Stimulated activated CD8-positive, alpha-beta memory T cell treated with anti-CD3 and anti-CD28 coated beads, Interleukin-12 subunit alpha, Interleukin-12 subunit beta, amount 100 ng/mL, for 1 hour (primary cell): ENCODE measurements at places on chromosomes 2 and 18.

DNA sequence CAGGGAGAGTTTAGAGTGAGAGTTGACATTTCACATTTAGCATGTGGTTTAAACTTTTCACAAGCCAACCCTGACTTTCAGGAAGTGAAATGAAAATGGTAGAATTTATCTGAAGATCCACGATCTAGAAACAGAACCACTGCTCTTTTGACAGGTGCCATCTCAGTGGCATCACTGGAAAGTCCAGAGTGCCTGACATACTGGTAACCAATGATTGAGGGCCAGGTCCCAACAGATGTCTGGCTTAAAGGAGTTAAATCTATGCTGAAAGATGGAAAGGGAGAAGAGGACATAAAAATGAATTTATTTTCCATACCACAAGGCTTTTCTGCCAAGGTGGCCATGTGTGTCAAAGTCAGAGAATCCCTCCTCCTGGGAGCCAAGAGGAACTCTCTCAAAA is 2.7 kb downstream of the IL36G start:
- DNase-seq: no peak

GRCh38 chr2:57491213-57491612 is 555.4 kb upstream of the VRK2 start:
- no peak for DNase-seq

DNA sequence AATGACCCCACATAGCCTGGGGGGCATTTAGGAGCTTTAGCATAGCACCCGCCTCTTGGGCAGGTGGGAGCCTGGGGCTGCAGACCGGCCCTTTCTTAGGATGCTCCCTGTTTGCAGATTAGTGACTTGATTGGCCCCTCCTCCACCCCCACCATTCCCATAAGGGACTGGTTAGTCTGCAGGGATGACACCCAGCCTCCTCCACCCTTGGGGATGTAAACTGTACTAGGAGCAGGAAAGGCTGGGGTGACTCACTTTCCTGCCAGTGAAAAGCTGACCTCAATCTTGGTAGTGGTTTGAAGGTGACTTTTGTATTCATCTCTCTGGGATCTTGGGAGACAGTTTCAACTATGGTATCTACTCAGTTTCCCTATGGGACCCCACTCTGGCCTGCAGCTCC is 24.2 kb downstream of the CTIF start:
- no peak for DNase-seq

GRCh38 chr2:176128172-176128981 is 1.1 kb upstream of the HOXD8 start:
- no peak for DNase-seq

DNA sequence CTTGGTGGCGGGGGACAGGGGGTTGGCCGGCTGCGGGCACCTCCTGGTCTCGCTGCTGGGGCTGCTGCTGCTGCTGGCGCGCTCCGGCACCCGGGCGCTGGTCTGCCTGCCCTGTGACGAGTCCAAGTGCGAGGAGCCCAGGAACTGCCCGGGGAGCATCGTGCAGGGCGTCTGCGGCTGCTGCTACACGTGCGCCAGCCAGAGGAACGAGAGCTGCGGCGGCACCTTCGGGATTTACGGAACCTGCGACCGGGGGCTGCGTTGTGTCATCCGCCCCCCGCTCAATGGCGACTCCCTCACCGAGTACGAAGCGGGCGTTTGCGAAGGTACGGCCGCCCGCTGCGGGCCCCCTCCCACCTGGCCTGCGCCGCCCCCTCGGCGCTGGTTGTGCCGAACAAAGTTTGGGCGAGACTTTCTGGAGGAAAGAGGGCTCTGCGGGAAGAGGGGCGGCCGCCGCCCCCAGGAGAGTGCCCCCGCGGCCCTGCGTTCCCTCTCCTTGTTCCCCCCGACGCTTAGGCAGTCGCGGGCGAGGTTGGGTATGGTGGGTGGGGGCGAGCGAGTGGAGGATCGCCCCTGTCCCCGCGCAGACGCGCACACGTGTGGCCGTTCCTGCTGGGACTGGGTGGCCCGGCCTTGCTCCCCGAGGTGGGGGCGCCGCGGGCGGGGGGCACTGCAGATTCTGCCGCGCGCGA is 866 bp downstream of the CRIM1 start:
- DNase-seq: no peak

DNA sequence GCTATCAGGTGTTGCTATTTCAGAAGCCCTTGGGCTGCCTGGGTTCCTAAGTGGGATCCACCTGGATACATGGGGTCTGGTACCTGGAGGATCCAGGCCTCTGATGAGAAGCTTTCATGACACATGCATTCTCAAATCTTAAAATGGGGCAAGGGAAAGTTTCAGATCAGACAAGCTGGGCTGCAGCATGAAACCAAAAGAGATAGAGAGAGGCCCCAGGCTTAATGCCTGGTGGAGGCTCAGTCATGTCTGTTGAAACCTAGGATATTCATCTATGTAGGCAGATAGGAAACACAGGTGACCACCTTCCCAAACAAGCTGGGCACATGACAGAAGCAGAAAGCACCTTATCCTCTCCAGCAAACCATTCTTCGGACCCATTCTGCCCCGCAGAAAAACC is 18.8 kb upstream of the PLB1 start:
- DNase-seq: no peak

DNA sequence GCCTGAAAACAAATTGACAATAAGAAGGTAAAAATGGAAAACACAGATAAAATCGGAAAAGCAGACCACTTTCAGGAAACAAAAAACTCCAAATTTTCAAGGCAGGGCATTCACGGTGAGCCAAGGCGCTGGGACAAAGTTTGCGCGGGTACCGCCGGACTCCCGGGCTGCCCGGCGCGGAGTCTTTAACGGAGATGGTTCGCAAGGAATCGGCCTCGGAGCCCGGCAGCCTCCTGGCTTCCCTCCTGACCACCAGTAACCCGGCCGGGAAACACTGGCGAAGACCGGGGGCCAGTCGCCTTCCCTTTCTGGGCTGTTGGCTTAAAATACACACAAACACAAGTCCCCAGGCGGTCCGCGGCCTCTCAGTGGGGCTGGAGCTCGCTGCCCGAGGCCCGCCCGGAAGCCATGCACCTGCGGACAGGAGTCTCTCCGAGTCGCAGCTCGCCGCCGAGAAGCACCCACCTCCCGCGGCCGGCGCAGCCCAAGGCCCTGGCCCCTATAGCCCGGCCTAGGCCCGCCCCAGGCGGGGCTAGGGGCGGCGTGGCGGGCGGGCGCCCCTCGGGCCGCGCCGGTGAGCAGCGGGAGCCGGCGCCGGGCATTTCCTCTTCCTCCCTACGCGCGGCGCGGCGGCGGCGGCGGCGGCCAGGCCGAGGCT is 622 bp upstream of the KCMF1 start:
- peak; percentile 18 for DNase-seq

GRCh38 chr2:85534099-85534498 is 4.9 kb upstream of the MAT2A start:
- DNase-seq: no peak

DNA sequence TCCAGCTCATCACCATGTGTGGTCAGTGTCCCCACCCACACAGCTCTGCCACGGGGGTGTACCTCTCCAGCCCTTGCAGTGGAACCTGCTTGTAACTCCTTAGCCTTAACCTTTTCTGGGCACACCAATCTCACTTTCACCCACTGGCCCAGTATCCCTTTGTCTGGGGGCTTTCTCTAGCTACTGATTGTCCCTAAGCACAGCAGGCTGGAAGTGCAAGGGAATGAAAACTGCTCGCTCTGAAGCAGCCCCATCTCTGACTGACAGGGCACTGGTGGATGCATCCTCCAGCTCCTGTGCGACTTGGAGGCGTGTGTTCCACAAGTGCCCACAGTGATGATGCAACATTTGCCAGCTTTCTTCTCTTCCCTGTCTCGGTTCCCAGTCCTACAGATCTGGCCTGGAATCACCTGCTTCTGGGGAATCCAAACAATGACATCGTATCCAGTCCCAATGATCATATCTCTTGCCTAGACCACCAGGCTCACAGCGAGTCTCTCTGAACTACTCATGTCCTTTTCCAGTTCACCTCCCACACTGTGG is 33.6 kb downstream of the SCTR start:
- no peak for DNase-seq

GRCh38 chr2:233919938-233920337 is 2.8 kb downstream of the TRPM8 start:
- no peak for DNase-seq

DNA sequence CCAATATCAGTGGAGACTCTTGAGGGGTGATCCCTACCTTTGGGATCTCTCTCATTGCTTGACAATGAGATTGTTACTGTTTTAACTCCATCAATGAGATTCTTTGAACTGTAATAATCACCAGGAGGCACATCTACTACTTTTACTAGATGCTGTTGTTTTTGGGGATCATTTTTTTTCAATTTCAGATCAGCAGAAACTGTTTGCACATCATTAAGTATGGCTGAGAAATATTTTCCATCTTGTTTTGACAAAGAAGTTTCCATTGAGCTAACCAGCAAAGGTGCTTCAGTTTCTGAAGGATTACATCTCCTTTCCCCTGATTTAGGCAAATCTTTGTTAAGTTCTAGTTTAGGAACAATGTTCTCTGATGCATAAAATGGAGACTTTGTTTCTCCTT is 54.8 kb upstream of the SLC4A10 start:
- no peak for DNase-seq

- DNase-seq: no peak
Observed at GRCh38 chr2:153455403-153455802, 23.2 kb downstream of the RPRM start.

DNA sequence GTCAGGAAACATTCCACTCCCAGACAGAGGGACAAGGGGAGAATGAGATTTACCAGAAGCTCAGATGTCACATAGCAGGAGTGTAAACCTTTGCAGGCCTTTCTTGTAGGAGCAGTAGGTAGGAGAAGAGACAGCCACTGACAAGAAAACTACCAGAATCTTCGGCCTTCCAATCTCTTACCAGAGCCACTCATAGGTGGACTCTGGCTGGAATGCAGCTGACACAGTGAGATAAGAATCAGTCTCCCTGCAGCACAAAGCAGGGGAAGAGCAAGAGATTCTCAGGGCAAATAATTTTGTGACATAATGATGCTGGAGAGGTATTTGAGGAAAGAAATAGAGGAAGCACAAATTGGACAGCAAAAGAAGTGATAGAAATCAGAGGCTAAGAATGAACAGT is 1534.5 kb downstream of the DPP10 start:
- no peak for DNase-seq

- no peak for DNase-seq
Observed at GRCh38 chr2:164151522-164151921, 415.7 kb upstream of the FIGN start.

GRCh38 chr2:216634370-216635148 is 1.3 kb downstream of the IGFBP2 start:
- DNase-seq: no peak

- DNase-seq: no peak
Observed at GRCh38 chr2:183186296-183186695, 62.1 kb downstream of the NUP35 start.

GRCh38 chr18:8623549-8624106 is 14.4 kb downstream of the RAB12 start:
- no peak for DNase-seq

- no peak for DNase-seq
Observed at GRCh38 chr2:27249891-27250651, 12.8 kb downstream of the SLC30A3 start.

GRCh38 chr2:46871976-46872381 is 43.6 kb downstream of the MCFD2 start:
- no peak for DNase-seq

DNA sequence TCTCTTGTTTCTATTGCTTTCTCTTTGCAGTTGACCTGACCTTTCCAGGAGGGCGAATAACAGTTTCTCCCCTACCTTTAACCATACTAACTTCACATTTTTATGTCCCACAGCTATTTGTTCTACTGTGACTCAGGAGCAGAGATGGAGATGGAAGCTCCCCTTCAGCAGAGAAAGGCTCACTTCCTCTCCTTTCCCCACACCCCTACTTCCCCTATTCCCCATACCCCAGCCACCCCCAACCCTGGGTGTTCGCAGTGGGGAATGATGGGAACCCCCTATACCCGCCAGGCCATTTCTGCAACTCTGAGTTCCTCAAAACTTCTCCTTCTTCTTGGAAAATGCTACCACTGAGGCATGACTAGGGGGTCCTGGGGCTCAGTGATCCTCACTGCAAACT is 285.4 kb upstream of the MGAT5 start:
- DNase-seq: no peak

DNA sequence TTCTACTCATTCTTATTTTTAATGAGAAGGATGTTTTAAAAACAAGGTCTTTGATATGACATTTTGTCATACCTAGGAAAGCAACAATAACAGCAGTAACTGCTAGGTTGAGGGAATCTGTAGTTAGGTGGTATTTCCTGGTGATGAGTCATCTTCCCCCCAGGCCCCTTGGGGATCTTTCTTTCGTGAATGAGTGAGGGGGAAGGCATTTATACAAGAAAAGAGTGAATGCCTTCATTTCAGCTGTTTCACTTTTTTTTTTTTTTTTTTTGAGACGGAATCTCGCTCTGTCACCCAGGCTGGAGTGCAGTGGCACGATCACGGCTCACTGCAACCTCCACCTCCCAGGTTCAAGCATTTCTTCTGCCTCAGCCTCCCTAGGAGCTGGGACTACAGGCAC is 108.6 kb downstream of the MAP4K4 start:
- no peak for DNase-seq

GRCh38 chr18:61883547-61883946 is 9.3 kb downstream of the RNF152 start:
- no peak for DNase-seq

GRCh38 chr2:96888072-96889011 is 18.5 kb upstream of the SEMA4C start:
- no peak for DNase-seq

DNA sequence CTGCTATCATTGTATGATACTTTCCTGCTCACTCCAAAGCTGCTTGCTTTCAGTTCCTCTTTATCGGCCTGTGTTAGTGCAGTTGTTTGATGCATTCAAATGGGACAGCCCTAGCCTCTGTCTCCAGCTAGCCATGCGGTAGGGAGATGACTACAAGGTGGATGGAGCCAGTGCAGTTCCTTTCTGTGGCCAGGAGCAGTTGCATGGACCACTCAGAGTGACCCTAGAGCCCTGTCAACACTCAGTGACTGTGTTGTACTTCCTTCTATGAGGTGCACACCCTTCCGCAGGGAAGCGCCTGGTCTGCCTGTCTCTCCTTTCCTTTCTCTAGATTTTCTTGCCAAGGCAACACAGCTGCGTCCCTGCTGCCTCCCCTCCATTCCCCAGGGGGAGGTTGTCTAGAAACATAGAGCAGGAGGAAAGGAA is 33.8 kb downstream of the KCNS3 start:
- DNase-seq: no peak

- DNase-seq: no peak
Observed at GRCh38 chr2:128390991-128391630, 72.4 kb upstream of the HS6ST1 start.

- DNase-seq: no peak
Observed at GRCh38 chr2:212832211-212833195, 293.9 kb upstream of the ERBB4 start.

DNA sequence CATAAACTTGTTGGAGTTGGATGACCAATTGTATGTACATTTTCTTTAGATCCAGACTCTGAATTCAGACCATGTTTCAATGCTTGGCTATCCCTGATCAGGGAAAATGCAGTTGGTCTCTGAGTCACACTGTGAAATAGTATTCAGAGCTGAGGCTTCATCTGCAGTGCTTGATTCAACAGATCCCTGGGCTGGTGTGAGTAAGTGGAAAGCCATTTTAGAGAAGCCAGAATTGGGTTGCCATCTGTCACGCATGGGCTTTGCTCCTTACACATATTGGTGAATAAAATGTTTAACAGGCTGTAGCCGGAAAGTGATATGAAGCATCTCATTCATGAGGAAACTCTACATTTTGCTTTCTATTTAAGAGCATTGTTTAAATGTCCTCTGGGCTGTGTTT is 50.0 kb upstream of the ACYP2 start:
- DNase-seq: no peak
